ENCODE measurements at places on chromosomes 1 and 21.
A peak's percentile ranks its signal among the peaks of the same experiment; 100 is the strongest.

GRCh38 chr1:116115476-116116439, 4.6 kb downstream of the MAB21L3 start:
- peak; percentile 91 for DNase-seq

DNA sequence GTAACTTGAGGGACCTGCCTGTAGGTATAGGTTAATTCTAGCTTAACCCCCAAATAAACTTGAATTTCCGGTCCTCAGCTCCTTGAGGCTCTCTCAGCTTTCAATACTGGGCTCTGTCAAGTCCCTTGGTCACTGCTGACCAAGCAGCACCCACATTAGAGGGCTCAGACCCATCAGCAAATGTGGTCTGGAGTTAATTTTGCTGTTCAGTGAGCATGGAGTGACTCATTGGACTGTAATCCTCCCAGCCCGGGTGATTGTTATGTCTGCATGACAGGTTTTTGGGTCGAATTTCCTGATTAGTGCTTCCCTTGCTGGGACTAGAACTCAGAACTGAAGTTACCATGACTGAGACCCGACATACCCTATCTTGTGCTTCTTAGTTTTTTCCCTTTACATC, 130.6 kb downstream of the URB2 start:
- peak; percentile 67 for DNase-seq

DNA sequence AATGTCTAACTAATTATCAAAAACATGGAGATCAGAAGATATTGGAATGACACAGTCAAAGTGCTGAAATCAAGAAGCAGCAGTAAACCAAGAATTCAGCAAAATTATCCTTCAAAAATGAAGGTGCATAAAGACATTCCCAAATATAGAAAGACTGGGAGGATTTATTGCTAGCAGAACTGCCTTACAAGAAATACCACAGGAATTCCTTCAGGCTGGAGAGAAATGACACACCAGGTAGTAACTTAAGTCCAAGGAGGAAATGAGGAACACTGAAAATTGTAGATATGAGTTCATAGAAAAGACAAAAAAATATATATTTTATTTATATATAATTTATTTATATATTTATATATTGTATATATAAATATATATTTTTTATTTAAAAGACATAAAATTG, 217.2 kb downstream of the RPS6KC1 start:
- no peak for DNase-seq

DNA sequence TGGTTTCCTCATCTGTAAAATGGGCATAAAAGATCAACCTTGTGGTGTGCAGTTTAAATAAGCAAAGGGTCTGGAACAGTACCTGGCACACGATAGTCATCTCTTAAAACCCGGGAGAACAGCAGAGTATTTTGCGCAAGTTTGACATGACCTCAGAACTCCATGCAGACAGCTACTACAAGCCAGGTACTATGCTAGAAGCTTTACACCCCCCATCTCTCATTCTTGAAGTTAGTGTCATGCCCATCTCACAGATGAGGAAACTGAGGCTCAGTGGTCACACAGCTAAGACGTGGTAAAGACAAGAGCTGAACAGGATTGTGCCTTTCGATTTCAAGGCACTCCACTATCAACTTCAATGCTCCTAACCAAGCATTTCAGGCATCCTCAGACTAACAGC, 78.7 kb downstream of the CAPZB start:
- DNase-seq: no peak

DNA sequence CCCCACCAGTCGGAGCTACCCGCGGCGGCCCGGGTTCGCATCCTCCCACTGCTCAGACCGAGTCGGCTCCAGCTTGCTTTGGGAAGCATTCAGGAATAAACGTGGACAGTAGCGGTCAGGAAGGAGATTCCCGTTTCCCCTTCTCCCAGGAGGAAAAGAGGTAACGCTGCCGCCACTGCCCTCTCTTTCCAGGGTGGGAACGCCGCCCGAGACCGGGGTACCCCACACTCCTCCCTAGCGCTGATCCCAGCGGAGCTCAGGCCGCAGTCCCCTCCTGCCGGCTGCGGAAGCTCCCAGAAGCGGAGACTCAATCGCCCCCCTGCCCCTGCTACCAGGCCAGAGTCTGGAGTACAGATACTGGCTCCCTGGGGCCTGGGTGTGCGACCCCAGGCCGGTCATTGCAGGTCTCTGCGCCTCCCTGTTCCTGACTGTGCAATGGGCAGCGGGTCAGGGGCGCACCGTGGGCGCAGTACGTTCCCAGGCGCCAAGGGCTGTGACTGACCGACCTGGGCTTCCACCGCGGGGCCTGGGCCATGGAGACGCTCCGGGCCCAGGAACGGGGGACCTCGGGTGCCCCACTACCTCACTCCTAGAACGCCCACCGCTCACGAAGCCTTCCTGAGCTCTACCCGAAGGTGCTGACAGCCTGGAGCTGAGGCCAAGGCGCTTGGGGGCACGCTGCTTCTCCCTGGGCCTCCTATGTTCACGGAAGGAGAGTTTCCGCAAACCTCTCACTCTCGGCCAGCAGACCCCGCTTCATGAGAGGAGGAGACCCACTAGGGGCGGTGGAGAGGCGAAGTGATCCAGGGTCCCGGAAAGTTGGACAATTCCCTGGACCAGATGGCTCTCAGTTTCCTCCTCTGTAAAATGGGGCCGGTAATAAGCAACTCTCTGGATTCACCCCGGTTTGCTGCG, 7.8 kb downstream of the DMRTA2 start:
- DNase-seq: no peak

- DNase-seq: no peak
Measured at GRCh38 chr1:108573183-108573582, 13.3 kb downstream of the EEIG2 start.

- no peak for DNase-seq
Measured at GRCh38 chr1:203135636-203136305, 8.2 kb downstream of the ADORA1 start.

DNA sequence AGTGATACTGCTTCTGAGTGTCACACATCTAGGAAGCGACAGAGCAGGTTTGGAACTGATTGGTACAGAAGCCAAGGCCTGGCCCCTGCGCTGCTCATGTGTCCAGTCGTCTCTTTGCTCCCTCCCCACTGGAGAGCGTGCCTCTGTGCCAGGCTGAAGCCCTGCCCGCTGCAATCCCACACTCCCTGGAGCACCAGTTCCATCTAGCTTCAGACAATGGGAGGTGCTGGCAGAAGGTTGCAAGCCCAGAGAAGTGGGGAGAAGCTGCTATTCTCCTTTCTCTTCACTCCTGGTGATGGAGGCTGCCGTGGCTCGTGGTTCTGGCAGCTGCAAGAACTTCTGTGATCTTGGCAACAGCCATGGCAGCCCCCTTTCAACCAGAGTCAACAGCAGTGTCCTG, 250.9 kb downstream of the MATN1 start:
- no peak for DNase-seq

DNA sequence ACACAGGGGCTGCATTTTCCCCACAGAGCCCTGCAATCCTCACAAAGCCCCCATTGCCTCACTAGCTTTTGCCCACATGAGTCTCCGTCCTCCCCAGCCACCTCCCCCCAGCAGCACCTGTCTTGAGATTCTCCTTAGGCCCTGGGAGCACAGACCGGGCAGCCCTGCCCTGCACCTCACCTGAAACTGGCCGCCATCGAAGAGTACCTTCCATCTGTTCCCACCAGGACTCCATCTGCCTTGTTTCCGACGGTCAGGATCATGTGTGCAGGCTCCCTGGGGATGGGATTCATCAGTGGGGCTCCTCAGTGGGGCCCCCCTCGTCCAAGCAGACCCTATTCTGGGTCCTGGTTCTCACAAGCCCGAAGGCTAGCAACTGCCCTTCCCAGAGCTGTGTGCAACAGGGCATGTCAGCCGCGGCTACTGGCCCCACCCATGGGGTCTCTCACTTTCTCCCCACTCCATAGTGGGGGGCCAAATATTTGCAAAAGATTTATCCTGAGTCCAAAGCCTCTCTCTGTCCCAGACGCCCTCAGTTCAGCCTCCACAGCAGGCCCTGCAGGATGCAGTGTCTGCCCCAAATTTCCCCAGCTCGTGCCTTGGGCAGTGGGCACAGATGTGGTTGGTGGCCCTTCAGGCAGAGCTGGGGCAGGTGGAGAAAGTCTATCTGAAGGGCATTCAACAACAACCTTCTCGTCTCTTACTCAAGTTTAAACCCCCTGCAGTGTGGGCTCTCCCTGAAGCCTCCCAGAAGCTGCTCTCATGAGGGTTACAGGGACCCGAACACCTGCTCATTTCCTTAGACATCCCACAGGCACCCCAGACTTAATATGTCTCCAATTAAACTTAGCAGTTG, 4.8 kb downstream of the PDZK1IP1 start:
- DNase-seq: no peak

- DNase-seq: no peak
Measured at GRCh38 chr1:29549001-29549400, 312.7 kb downstream of the PTPRU start.

GRCh38 chr1:70518106-70518505, 107.0 kb downstream of the CTH start:
- DNase-seq: no peak

DNA sequence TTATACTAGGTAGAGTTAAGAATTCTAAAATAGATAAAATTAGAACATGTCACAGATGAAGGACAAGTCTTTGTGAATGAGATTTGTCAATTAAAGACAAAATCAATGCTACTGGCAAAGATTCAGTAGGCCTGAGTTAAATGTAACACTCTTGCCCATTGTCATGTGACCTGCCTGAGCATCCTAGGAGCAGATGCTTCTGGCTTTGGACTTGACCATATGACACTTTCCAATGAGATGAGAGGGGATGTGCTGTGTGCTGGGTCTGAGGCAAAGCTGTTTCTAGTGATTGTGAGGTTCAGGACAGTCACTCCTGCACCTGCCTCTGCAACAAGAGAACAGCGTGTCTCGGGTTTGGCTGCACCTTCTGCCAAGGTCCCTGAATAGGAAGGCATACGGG, 144.9 kb downstream of the HIVEP3 start:
- DNase-seq: no peak

DNA sequence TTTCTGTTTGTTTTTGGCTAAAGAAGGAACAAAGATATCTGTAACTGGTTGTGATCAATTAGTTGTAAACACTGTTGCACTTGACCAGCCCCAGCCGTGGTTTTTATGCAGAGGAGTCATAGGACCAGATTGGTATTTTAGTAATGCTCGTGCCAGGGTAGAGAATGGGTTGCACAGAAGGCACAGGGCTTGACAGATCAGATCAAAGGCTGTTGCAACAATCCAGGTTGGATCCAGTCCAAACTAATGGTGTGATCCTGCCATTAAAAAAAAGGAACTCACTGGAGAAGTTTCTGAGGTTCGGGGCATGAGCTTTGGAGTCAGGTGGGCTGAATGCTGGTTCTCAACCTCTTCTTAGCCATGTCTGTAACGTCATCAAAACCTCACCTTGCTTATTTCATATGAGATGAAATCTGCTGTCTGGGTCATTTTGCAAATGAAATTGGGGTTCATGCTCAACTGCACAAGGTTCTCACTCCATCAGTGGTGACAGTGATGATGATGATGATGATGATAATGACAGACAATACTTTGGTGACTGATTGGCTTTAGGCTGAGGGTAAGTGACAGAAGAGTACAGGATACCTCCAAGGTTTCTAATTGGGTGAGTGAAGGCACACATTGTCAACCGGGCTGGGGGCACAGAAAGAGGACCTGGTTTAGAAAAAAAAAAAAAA, 43.1 kb downstream of the ZNF281 start:
- no peak for DNase-seq

GRCh38 chr1:22247527-22248245, 104.8 kb upstream of the WNT4 start:
- DNase-seq: no peak

- DNase-seq: peak; percentile 56
Measured at GRCh38 chr1:226125097-226125630, 61.4 kb downstream of the ACBD3 start.

- DNase-seq: peak; percentile 92
Measured at GRCh38 chr1:155012026-155012546, 9.5 kb downstream of the ZBTB7B start.

DNA sequence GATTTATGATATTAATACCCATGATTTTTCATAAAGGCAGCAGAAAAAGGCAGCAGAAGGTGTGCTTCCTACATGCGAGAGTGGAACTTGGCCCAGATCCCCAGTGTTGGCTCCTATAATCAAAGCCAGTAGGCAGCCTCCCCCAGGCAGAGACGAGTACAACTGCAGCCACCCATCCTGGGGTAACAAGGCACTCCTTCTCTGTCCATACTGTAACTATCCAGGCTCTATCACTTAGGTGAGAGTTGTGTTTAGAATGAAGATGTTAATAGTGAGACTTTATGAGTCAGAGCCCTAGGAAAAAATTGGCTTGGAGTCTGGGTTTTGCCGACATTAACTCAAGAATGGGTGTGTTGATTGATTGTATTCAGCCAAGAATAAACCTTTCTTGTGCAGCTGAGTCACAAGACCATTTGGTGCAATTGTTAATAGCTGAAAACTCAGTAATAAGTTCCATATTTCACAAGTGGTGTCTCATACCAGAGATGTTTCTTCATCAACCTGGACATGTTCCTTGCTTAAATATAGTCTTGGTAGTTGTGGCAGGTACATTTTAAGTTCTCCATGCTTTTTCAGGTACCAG, 322.3 kb downstream of the DUSP10 start:
- peak; percentile 84 for DNase-seq

DNA sequence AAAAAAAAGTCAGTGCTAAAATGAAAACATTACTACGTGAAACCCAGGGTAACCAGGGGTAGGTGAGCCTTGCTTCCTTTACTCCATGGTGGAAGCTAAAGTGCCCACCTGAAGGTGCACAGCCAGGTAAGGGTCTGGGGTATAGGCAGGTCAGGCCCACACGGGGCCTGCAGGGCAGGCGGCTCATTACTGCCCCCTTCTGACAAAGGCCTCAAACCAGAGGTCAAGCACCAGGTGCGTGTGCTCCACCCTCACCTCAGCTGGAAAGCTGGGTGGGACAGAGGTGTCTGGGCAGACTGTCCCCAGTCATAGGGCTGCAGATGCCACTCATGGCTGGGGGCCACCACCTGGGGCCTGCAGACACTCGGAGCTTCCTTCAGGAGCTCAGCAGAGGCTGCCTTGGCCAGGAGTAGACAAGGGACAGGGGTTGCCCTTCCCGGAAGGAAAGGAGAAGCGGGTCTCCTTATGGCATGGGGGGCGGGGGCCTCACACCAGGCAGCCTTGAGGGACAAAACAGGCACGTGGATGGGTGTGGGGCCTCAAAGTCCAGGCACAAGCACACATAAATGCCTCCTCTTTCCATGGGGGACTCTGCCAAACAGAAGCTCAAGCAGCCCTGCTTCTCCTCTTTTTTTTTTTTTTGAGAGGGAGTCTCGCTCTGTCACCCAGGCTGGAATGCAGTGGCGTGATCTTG, 36.2 kb downstream of the ACOT7 start:
- DNase-seq: no peak

GRCh38 chr1:31798086-31798432, 17.8 kb downstream of the SPOCD1 start:
- DNase-seq: peak; percentile 36

- DNase-seq: no peak
Measured at GRCh38 chr1:111487133-111487532, 13.3 kb downstream of the C1orf162 start.

DNA sequence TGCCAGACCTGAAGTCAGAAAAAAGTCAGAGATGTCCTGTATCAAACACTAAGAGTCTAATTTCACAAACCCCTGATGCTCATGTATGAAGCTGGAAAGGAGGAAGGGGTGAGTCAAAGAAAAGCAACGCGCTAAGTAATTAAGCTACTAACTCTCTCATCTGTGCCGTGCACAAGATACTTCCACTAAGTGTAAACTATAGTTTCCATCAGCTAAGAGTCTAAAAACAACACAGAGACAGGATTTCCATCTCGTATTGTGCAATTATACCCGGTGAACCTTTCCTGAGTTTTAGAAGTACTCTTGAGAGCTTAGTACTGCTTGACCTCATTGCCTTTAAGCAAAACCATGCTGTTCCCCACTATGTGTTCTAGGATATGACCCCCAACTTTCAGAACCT, 19.0 kb downstream of the DNALI1 start:
- no peak for DNase-seq

- no peak for DNase-seq
Measured at GRCh38 chr1:157766792-157767191, 10.1 kb downstream of the FCRL2 start.
